ENCODE measurements at places on chromosomes 16 and 17.

- DNase-seq, result no peak
Measured at GRCh38 chr17:50209472-50210239, 8.2 kb upstream of the COL1A1 start.

DNA sequence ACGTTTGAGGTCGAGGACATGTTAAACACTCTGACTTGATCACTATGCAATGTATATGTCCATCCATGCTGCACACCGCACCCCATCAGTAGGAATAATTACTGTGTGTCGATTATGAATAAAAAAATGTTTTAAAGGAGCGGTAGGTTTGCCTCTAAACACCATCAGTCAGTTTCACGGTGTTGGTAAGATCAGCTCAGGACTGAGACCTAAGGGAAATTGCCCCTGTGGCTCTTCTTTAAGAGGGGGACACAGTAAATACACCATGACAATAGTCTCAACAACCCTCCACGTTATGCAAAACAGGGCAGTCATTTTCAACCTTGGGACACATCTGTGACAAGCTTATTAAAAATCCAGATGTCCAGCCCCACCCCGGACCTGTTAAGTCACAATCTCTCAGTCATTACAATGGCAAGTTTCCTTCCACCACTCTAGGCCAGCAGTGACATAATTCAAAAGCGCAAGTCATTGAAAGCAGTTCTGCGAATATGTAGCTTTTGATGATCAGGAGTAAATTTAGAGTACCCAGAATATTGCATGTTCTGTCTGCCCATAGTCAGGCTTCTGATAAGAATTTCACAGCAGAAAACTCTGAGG lies 1.2 kb downstream of the ATMIN start:
- peak; percentile 76 for DNase-seq

DNA sequence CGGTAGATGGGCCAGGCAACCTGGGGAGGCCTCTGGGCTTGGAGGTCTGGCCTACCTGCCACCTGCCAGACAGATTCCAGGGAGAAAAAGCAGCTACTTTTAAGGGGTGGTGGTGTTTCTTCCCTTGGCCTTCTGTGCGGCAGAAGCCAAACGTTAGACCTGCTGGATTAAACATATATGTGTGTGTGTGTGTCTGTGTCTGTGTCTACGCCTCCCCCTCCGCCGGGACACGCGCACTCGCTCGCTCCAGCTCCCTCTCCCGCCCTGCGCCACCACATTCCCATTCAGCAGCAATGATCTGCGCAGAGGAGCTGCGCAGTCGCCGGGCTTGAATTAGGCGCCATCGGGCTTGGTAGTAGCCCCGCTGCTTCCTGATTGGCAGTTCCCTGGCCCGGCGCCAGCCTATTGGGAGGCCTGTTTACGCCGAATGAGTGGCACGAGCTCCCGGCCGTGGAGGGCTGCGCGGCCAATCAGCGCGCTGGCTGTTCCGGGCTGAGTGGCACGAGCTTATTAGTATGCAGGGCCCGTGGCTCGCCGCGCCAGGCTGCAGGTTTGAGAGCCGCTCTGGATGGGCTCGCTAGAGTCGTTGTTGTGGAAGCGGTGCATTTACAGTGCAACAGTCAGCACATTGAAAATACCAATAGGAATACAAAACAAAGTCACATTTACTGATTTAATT lies at the start of gene BAHCC1:
Gene BAHCC1 (plus strand): TSS at position 537 of the 679 bp plus-strand sequence. CDS start 4,283 bp downstream, outside the sequence.
- DNase-seq, result peak; percentile 99

DNA sequence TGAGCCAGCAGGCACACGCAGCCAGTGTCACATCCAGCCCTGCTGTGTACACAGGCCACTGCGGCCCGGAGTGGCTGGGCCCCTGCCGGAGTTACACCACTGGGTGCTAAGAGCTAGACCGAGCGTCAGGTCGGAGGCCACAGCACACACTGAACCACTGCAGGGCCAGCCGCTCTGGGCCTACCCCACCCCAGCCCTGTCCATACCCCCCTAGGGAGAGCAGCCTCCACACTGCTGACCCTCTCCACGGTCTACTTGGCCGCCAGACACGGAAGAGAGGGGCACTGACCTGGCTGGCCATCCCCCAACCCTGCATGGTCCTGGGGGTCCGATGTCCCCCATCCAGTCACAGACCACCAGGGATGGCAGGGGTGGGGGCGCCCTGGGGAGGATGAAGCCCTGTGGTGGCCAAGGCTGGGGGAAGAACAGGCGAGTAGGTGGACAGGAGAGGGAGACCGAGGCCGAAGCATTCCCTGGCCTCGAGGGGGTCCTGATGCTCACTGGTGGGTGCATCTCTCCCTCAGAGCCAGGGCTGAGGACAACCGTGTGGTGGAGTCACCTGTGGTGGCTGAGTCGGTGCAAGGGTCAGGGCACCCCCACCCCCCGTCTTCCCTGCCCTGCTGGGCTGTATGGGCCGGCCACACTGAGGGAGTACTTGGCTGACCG lies 34.9 kb upstream of the ZC3H18 start:
- no peak for DNase-seq

- DNase-seq, result no peak
Measured at GRCh38 chr16:84183911-84184591, 2.8 kb downstream of the TAF1C start.

DNA sequence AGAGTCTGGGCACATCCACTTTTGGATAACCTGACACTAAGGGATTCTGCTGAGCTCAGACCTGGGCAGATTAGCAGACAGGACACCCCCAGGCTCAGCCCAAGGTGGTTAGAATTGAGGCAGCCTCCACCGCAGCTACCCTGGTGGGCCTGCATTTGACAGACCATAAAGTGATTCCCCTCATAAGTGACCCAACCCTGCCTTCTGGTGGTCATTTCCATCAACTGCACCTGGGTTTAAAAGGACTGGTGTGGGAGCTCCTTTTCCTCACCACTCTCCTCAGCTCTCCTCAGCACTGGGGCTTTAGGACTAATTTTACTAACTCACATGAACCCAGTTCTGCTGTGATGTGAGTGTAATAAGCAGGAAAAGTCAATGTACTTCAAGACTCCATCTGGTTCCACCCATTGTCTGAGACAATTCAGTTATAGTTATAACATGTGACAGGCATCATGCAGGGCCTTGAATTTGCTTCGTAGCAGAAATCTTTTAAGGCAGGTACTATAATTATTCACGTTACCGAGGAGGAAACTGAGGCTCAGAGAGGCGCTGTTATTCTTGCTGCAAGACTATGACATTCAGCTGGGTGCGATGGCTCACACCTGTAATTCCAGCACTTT lies 42.5 kb downstream of the MYH3 start:
- DNase-seq, result peak; percentile 79
